ENCODE measurements at places on chromosomes 7 and 10. TPM values are rescaled to one million over a fixed set of nuclear protein-coding genes. Genes with fewer than 3 reads are reported as not detected.

ETV1 gene
- 33.6 TPM for total RNA-seq

GRCh38 chr7:35374858-35375257 is 121.0 kb upstream of the TBX20 start:
- peak; percentile 51 for DNase-seq

- DNase-seq: peak; percentile 75
These were observed 463.8 kb downstream of the KCNMA1 start for GRCh38 chr10:77173615-77174461.

BLNK gene
- 1.7 TPM for total RNA-seq

GRCh38 chr7:117411539-117411938 is 15.8 kb downstream of the ASZ1 start:
- DNase-seq: no peak

DNA sequence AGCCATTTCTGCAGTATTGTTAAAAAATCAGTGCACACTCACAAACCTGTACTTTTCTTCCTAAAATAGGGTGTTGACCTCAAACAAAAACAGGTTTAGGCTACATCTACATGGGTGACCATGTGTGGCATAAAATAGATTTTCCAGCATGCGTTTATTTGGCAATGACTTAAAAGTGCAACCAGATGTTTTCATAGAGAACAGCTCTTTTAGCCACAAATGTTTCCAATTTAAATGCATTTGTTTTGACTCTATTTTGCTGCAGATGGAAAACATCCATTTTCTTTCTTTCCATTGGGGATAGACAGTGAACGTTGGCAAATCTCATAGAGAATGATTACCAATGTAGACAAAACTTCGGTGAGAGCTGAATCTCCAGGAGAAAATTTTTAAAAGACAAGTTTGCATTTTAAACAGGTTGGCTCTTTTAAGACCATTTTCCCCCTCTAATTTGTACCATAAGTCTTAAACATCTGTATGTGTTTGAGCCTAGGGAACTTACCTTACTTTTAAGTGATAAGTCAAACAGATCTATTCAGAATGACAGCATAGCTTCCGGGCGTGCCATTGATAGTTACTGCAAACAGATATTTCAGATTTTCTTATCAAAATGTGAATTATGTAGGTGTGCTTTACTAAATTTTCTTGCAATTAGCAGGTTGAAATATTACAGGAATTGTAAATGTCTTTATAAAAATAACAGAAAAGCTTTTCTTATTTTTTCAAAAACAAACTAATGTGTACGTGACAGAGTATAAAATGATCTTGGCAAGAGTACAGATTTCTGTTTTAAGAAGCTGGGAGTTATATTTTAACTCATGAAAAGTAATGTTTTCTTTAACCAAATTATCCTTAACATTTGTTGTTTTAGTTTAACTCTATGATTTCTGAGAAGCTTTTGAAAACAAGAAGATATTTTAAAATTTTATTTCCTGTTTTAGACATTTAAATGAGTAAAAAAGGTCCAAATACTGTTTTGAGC is 144.9 kb downstream of the HGF start:
- no peak for DNase-seq

TSPAN33 gene
- total RNA-seq: 13.5 TPM

DNA sequence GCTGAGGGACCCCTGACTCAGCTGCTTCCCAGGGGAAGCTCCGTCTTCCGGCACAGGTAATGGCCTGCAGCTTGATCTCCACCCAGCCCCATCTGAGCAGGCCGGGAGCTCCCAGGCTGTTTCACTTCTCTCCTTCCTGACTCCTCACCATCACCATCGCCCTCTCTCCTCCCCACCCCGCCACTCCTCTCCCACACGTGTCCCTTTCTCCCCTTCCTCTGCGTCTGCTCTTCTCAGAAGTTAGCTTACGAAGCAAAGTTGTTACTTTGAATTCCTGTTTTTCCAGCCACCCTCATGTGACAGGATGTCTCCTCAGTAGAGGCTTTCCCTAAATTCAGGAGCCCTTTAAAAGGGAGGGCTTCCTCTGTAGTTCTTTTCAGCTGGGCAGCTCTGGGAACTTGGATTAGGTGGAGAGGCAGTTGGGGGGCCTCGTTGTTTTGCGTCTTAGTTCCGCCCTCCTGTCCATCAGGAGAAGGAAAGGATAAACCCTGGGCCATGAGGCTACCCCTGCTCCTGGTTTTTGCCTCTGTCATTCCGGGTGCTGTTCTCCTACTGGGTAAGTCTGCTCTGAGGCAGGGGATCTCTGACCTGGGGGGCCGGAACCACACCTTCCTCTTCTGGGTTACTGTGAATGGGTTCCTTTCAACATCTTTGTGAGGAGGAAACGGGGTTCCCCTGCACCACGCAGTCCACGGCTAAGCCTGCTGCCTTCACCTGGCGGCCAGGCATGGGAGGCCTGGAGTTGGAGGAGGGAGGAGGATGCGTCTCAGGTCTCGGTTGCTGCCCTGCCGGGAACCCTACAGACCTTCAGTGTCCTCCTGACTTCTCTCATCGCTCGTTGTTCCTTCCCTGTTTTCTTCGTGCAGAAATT is at the start of gene MRC1:
Gene MRC1 (plus strand): TSS at position 378 of the 871 bp plus-strand sequence. CDS start 118 bp downstream, at position 496.
- peak; percentile 31 for DNase-seq

GRCh38 chr10:62811159-62811875 is 4.8 kb downstream of the EGR2 start:
- no peak for DNase-seq

DPP6 gene
- total RNA-seq: not detected

DNA sequence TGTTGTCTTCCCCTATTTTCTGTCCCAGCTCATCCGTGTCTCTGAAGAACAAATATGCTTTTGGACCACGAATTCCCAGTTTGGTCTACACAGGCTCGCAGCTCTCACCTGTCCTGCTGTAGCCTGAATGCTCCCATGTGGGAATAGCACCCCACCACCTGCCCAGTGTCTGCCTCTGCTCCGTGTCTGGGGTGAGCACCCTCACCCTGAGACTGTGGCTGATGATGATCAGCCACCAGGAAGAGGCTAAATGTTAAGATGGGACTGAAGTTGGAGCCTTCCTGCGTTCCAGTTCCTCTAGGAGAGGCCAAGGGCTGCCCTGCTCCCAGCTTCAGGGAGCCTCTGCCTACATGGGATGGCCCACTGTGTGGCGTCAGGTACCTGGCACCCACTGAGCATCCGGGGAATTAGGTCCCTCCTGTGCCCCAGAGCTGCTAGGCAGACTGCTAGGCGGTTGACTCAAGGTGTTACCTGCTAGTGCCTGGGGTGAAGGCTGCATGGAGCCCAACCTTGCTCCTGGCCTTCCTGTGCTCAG is 3.7 kb downstream of the PGAM2 start:
- DNase-seq: peak; percentile 51

EN2 gene
- not detected for total RNA-seq

TBX20 gene
- total RNA-seq: 246 TPM

- DNase-seq: no peak
These were observed 220.1 kb downstream of the PPP1R3A start for GRCh38 chr7:113698556-113699220.

RHBDD2 gene
- total RNA-seq: 42.4 TPM

SAMD9L gene
- total RNA-seq: 7.4 TPM

GRCh38 chr7:100602889-100603725 is 944 bp downstream of the PCOLCE start:
- peak; percentile 93 for DNase-seq

DNA sequence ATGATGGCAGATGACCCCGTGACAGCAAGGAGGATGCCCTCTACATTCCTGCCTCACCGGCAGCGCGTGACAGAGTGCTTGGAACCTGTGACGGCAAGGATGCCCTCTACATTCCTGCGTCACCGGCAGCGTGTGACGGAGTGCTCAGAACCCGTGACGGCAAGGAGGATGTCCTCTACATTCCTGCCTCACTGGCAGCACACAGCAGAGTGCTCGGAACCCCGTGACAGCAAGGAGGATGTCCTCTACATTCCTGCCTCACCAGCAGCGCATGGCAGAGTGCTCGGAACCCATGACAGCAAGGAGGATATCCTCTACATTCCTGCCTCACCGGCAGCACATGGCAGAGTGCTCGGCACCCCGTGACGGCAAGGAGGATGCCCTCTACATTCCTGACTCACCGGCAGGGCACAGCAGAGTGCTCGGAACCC is 231.0 kb downstream of the DIP2C start:
- no peak for DNase-seq

- DNase-seq: no peak
These were observed 6.1 kb downstream of the MMRN2 start for GRCh38 chr10:86951184-86951761.

DNA sequence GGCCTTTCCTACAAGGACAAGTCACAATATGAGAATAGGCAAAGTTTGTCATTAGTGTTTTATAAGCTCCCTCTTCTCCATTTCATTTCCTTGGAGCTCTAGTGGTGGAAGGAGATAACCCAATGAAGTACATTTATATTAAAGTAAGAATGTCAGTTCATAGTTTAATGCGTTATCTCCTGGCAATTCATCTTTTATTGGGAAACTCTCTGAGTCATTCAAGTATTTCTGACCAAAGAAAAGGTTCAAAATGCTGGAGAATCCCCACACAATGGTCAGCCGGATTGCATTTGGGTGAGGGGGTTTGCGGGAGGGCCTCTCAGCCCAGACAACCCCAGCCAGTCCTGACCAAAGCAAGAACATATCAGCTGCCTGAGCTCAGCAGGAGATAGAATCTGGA is 321.5 kb upstream of the NRP1 start:
- no peak for DNase-seq

DNA sequence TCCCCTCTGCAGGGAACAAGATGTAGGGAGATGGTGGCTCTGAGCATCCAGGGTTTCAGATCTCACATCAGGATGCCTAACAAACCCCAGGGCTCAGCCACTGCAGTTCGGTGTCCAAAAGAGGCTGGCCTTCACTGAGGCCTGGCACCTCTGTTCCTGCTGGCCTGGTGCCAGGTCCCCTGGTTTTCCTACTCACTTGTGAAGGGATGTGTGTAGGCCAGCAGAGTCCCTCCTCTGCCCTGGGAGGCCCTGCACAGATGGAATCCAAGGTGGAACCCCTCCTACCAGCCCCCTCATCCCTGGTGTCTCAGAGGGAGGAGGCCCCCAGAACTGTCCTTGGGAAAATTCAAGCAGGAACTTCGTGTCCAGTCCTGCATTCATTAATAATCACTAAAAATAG is 260.6 kb downstream of the CCSER2 start:
- DNase-seq: no peak

KIAA1217 gene
- 31.3 TPM for total RNA-seq

- no peak for DNase-seq
These were observed 156.3 kb downstream of the PHF14 start for GRCh38 chr7:11130012-11130411.

- DNase-seq: no peak
These were observed 1094.6 kb downstream of the GATA3 start for GRCh38 chr10:9149134-9149533.

DNA sequence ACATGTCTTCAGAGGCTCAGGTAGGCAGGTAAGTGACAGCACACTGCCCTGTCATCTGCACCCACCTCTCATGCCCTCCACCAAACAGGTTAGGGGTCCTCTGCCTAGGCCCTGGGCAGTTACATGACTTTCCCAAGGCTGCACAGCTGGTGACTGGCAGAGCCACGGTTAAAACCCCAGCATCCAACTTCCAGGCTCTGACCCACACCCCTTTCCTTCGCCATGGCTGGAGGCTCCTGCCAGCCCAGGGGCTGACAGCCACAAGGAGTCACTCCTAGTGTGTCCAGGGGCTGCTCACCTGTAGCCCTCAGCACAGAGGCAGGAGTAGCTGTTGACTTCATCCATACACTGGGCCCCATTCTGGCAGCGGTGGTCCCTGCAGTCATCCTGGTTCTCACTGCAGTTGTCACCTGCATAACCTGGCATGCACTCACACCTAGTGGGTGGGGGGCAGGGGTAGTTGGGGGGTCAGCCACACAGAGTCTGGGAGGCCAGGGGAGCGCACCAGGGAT is 175.0 kb downstream of the SLIT1 start:
- peak; percentile 23 for DNase-seq

GRCh38 chr10:22833781-22834180 is 94.1 kb upstream of the ARMC3 start:
- DNase-seq: no peak

- DNase-seq: no peak
These were observed 161.2 kb downstream of the DGKI start for GRCh38 chr7:137685433-137686164.

DNA sequence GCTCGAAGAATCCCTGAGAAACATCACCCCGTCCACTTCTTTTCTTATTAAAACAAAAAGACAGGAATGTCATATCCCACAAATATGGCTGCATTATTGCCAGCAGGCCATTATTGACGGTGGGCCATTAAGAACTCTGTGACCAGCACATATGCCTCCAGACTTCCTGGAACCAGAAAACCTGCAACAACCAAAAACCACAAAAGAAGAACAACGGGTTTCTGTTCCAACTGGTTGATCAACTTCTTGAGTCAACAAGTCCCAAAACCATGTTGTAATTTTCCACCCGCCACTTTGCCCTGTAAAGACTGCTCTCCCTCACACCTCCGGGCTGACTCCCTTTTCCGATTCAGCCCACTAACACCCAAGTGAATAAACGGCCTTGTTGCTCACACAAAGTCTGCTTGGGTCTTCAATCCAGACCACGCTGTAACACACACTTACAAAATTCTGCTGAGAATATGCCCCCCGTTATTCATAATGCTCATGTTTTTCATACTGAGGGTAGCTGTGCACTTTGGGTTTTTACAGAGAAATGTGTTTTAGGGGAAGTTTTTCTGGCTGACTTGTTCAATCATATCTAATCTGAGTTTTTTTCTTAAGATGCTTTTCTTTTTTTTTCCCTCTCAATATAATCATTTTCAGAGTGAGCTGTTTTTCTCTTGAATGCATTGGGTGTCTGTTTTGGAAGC is 20.7 kb downstream of the ZNF107 start:
- DNase-seq: no peak

DNA sequence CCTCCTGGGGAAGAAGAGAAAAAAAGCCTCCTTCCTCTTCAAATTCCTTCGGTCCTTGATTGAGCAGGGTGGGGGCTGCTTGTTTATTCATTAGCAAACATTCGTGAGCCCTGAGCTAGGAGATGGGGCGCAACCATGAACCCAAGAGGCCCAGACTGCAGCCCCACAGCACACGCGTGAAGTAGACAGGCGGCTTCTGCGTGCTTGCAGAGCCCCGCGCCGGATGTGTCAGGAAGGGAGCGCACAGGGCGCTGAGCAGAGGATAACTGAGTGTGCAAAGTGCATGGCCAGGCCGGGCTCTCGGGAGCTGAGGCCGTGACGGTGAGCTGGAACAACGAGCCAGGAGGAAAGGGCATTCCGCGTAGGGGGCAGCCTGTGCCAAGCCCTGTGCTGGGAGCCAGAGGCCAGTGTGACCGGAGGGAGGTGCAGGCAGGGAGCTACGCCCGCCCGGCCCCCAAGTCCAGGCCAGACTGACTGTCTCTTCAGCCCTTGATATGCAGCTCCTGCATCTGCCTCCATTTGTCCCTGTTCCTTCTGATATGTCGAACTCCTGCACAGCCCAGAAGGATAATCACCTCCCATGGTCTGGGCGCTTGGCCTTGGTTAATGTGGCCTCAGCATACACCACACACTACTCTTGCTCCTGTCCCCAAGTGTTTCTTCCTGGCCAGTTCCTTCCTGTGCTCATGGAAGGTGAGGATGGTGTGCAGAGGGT is 4.6 kb downstream of the FOXL3 start:
- no peak for DNase-seq

MEPCE gene
- 24.6 TPM for total RNA-seq

- no peak for DNase-seq
These were observed 15.1 kb upstream of the LMOD2 start for GRCh38 chr7:123640583-123640982.

All from right cardiac atrium (tissue), 5 donors.